ENCODE measurements at places on chromosomes 1 and 21.

DNA sequence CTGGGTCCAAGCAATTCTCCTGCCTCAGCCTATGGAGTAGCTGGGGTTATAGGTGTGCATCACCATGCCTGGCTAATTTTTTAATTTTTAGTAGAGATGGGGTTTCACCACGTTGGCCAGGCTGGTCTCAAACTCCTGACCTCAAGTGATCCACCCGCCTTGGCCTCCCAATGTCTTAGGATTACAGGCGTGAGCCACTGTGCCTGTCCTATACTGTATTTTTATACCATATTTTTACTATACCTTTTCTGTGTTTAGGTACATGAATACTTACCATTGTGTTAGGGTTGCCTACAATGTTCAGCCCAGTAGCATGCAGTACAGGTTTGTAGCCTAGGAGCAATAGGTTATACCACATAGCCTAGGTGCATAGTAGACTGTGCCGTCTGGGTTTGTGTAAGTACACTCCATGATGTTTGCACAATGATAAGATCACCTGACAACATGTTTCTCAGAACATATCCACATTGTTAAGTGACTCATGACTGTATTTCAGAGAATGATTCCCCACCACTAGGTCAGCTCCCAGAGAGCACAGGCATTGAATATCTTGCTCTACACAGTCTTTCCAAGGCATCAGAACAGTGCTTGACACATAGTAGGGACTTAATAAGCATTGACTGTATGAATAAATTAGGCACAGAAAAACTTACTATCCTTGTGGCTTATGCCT, 6.0 kb upstream of the CITED4 start:
- DNase-seq: no peak

GRCh38 chr1:119209596-119210295, 69.3 kb upstream of the WARS2 start:
- no peak for DNase-seq

DNA sequence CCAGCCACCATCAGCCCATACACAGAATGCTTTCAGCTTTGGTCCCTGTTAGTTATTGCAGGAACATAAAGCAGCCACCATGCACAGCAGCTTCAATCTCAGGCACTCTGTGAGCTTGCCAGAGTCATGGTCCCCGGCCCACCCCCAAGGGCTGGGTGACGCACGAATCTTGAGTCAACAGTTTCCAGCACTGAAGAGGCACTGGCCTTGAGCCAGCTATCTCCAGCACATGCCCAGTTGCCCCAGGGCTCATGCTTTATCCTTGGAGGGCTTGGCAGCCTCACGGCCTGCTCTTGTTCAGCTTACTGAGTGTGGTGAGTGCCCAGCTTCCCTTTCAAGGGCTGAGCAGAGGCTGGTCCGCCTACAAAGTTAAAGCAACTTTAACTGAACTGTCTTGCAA, 200.7 kb upstream of the RAB4A start:
- DNase-seq: no peak

- no peak for DNase-seq
Observed at GRCh38 chr21:26782331-26782730, 62.9 kb downstream of the ADAMTS1 start.

GRCh38 chr21:29091033-29091432, 17.6 kb upstream of the CCT8 start:
- no peak for DNase-seq

DNA sequence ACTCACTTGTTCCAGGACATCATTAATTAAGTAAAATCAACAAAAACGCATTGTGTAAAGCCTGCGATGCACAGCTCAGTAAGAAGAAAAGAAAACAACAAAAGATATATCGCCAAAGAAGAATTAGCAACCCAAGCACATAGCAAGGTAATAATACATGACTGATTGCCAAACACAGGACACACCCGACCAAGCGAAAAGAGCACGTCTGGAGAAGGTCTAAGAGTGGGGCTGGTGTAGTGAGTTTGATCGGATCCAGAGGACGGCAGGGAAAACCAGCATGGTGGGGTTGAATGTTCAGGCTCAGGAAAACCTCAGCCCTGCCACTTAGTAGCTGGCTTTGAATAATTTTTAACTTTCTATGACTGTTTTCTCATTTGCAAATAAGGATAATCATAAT, 69.8 kb downstream of the JAK1 start:
- DNase-seq: no peak

DNA sequence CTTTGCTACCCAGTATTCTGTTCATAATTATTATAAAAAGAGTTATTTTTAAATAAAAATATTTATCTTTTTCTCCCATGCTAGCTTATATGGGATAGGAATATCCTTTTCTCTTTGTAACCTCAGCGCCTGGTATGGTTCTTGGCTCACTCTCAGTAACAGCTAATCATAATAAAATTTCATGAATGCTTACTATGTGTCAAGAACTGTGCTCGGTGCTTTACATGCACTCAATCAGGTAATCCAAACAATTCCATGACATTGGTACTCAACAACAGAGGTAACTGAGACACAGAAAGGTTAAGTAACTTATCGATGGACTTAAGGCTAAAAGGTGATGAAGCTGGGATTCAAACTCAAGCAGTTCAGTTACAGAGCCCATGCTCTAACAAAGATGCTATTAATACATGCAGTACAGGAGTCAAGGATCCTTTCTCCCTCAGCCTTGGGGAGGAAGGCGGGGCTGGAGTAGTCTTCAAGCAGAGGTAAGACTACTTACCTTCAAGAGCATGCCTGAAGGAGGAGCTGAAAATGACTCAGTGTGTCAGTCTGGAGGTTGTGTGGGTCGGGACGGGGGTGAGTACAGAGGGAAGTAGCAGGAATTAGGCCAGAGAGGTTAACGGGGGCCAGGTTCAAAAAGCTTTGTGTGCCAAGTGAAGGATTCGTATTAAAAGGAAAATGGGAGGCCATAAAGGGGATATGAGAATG, 73.4 kb downstream of the PLPPR5 start:
- no peak for DNase-seq

DNA sequence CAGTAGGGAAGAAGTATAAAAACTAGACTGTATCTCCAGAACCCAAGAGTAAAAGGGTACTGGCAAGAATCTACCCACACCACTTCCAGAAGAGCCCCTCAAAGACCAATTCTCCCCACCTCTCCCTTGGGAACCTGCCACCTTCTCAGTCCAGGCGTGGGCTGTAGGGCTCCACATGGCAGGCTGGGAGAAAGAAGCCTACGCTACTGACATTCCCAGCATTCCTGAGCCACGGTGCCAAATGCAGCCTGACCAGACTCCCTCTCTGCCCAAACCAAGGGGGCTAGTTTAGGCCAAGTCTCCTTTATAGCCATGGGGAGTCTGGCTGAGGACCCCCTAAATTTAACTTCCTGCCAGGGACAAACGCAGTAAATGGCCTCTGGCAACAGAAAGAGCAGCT, 2.0 kb downstream of the UBE2Q1 start:
- DNase-seq: no peak

GRCh38 chr21:44262338-44263056, 800 bp upstream of the DNMT3L start:
- no peak for DNase-seq

- no peak for DNase-seq
Observed at GRCh38 chr1:191558379-191558778, 599.9 kb upstream of the RGS18 start.

DNA sequence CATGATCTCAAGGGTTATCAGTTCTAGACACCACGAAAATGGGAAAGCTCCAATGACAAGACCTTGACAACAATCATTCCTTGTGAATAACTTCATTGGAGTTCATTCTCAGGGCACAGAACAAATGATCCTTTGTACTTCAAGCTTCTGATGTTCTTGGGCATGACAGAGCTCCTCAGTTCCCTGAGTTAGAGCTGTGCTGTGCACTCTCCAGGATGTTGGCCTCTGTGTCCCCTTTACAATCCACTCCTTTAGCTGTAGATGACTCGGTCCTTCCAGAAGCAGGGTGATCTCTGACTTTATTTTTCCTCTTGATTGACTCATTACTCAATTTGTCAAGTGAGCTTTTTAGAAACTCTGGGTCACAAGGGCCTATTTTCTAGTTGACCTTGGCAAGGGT, 3.9 kb upstream of the FAM78B start:
- no peak for DNase-seq

GRCh38 chr1:79705218-79705617, 698.7 kb upstream of the ADGRL4 start:
- DNase-seq: no peak

- DNase-seq: no peak
Observed at GRCh38 chr21:18138507-18138906, 106.1 kb upstream of the CHODL start.

DNA sequence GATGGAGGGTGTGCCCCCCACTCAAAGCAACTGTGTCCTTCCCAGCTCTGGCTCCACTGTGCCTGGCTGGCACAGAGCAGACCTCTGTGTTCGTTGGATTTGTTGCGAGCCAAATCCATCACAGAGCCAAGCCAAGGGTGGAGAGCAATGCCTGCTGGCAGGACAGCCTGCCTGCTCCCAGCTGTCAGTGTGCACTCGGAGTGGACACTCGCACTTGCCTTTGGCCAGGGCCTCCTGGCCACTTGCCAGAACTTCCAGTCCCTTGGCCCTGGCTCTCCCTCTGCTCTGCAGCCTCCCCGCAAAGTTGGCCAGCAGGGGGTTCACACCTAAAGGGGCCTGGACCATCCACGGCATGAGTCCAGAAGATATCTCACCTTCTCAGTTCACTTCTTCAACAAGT, 16.4 kb downstream of the HEYL start:
- no peak for DNase-seq

DNA sequence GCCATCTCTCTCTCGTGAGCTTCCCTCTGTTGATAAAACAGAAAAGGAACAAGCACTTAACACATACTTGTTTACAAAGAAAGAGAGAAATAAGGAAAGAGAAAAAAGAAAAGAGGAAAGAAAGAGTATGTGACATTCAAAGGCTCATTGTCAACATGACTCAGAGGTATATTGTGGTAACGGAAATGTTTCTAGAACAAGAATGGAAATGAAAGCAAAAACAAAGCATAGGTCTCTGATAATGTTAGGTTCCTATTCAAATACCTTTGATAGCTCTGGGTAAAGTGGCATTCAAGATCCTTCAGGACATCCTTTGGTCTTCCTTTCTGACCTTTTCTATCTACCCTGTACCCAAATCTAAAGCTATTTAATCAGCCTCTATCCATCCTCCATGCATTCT, 67.4 kb upstream of the DMRTA2 start:
- no peak for DNase-seq

DNA sequence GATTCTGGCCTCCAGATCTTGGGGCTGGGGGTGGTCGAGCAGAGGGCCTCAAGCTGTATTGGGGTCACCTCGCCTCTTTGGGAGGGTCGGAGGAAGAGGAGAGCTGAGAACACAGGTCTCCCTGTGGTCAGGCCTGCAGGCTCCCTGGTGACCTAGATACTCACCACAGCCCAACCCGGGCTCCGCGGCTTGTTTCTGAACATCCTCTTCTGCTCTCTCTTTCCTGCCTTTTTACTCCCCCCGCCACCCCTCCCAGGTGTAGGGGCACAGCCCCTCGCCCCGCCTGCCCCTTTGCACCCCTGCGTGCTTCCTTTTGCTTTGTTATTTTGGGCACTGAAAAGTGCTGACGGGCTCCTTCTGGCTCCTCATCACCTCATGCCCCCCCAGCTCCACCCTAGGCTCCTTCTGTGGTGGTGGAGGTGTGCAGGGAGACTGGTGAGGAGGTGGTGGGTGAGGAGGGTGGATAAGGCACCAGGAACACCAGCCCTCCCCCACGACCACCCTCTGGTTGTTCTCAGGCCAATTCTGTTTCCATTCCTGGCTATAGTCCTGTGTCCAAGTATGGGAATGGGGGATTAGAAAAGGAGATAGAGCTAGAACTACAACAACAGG, 10.6 kb upstream of the LINGO4 start:
- no peak for DNase-seq

- no peak for DNase-seq
Observed at GRCh38 chr1:43760745-43761317, 53.5 kb downstream of the ST3GAL3 start.

DNA sequence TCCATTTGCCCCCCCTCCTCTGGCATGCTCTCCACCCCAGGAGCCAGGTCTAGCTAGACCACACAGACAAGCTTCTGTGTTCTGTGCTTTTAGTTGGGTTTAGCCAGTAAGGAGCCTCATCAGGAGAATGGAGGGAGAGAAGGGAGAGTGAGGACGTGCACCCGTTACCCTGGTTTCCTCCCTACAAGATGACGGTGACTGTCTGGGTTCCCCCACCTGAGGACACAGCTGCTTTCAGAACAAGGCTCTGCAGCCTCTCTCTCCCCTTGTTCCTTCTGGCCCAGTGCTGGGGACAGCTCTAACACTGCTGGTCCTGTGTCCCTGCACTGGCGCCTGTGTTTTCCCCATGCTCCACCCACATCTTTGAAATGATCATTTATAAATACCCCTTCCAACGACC, 184.4 kb upstream of the GALNT2 start:
- no peak for DNase-seq

- DNase-seq: no peak
Observed at GRCh38 chr1:93620841-93621210, 60.8 kb downstream of the BCAR3 start.

DNA sequence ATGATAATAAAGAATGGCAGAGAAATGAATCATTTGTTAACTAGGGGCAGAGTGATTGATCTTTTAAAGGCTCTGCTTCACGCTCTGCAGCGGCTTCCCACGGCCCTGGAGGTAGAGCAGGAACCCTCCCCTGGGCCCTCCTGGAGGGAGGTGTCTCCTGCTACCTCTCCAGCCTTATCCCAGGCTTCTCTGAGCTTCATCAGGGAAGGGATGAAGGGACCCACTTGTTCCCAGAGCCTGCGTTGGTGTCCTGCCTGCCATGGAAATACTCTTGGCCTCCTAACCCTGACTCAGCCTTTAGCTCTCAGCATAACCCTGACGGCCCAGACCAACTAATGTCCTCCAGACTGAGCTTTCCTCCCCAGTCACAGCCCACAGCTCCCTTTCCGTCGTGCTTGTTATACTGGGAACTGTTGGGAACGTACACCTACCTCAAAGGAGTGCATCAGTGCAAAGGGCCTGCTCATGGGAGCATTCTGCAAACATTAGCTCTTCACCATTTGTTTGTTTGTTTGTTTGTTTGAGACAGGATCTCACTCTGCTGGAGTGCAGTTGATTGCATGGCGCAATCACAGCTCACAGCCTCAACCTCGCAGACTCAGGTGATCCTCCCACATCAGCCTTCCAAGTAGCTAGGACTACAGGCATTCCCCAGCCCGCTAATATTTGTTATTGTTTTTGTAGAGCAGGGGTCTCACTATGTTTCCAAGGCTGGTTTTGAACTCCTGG, 17.4 kb upstream of the HNRNPU start:
- DNase-seq: no peak

GRCh38 chr1:25082216-25082899, 149.9 kb downstream of the SYF2 start:
- no peak for DNase-seq

GRCh38 chr1:173255214-173255813, 48.2 kb upstream of the TNFSF4 start:
- DNase-seq: peak; percentile 45

All from HEK293T (cell line).